ENCODE measurements at places on chromosomes 3 and 15. TPM values are rescaled to one million over a fixed set of nuclear protein-coding genes. Genes with fewer than 3 reads are reported as not detected.

CPNE9 gene
- total RNA-seq, result not detected

TRIP4 gene
- 13.1 TPM for total RNA-seq

GOLGA6A gene
- not detected for total RNA-seq

WDR49 gene
- not detected for total RNA-seq

BCL2A1 gene
- total RNA-seq, result 4.5 TPM

GRM2 gene
- under 0.01 TPM for total RNA-seq

Measured in IMR-90 (cell line).